ENCODE measurements at places on chromosomes 1 and 21. TPM values are rescaled to one million over a fixed set of nuclear protein-coding genes. Genes with fewer than 3 reads are reported as not detected.
A peak's percentile ranks its signal among the peaks of the same experiment; 100 is the strongest.

- DNase-seq = peak; percentile 75
Observed at GRCh38 chr1:175192111-175192629, 406 bp downstream of the KIAA0040 start.

- no peak for DNase-seq
Observed at GRCh38 chr1:41239988-41240610, 2.0 kb downstream of the SCMH1 start.

DNA sequence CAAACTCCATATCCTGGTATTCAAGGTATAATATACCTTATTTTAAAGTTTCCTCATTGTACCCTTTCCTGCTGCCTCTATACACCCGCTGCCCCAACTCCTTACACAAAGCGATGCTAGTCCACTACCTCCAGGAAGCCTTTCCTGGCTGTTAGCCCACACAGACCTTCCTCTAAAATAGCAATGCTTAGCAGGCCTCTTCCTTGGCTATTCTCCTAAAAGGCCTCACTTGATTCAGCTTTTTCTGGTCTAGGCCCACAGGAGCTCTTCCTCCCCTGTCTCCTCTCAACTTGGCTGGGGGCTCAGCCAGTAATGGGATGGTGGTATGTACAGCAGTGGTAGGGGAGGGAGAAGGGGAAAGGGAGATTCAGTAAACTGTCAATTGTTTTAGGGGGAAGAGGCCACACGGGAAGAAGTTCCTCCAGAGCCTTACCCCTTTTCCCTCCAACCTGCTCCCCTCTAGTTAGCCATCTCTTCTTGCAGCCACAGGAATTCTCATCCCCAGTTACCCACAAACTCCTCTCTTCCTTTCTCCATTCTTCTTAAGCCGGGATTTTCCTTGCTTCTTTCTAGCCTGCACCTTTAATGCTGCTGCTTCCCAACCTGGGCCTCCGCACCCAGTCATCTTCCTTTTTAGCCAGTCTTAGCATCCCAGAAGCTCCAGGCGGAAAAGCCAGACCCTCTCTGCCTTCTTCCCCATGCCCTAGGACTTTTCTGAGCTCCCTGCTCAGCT is 2.6 kb downstream of the LRRC41 start:
- no peak for DNase-seq

DNA sequence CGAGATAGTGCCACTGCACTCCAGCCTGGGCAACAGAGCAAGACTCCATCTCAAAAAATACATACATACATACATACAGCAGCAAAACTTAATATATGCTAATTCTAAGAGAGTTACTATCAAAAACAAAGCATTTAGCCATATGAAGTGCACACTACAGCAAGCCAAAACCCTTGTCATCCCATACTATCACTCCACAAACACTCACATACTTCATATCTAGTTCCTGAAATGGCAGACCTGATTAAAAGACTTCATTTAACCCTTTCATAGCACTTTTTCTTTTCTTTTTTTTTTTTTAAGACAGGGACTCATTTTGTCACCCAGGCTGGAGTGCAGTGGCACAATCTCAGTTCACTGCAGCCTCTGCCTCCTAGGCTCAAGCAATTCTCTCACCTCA is 65.6 kb downstream of the COP1 start:
- DNase-seq = no peak

DNA sequence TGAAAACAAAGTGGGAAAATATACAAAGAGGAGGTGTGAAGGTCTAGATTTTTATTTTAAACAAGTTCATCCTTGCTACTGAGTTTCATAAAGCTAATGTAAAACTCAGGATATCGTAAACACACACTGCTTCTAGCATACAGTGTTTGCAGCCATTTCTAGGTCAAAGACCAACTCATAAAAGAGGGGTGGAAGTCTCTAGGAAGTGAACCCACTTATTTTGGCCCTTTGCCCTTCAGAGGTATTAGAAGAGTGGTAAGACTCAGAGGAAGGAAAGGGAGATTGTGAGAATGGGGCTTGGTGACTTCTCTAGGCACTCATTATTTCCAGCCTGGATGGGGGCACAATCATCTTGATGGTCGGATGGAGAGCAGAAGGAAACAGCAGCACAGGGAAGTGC is 91.2 kb downstream of the TNFSF18 start:
- DNase-seq = no peak

DNA sequence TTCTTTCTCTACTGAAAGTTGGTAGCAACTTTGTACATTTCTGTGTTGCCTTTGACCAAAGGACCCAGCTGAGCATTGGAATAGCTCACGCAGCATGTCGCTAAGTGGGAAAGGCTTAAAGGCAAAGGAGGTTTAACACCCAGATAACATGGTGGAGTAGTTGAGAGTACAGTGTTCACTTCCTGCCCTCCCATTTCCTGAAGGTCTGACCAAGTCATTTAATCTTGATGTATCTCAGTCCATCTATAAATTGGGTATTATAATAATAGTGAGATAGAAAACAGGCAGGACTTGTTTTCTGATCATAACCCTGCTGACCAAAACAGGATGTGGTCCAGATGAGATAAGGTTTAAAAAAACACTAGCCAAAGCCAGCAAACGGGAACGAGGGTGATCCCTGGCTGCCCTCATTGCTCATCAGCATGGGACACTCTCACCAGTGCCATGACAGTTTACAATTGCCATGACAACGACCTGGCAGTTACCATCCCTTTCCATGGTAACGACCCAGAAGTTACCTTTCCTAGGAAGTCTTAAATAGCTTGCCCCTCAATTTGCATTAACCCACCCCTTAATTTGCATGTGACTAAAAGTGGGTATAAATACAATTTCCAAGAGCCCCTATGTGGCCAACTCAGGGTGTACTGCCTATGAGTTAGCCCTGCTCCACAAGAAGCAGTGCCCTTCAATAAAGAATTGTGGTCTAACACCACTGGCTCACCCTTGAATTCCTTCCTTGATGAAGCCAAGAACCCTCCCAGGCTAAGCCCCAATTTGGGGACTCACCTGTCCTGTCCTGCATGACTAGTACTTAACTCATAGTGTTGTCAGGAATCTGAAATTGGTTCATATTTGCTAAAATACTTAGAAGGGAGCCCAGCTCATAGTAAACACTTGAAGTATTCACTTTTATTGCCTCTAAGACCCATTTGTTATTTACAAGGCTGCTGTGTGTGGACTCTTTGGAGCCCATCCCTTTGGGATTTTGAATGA is 28.4 kb upstream of the FHAD1 start:
- no peak for DNase-seq

- DNase-seq = no peak
Observed at GRCh38 chr1:35603941-35604340, 30.8 kb downstream of the TFAP2E start.

DNA sequence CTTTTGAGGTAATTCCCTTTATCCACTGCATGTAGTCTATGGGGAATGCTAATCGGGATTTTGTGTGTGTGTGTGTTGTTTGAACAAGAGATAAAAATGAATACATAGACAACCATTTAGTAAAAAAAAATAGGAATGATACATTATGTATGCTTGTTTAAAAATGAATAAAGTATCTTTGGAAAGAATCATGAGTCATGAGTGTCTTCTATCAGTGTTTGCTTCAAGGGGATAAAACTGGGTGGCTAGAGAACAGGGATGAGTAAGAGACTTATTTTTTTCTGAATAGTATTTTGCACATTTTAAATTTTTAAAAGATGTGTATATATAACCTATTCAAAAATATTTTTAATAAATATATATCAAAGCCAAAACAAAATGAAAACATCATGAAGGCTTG is 839.4 kb upstream of the ADGRL4 start:
- DNase-seq = no peak

GRCh38 chr1:119778886-119779560 is 10.3 kb upstream of the HMGCS2 start:
- no peak for DNase-seq

DNA sequence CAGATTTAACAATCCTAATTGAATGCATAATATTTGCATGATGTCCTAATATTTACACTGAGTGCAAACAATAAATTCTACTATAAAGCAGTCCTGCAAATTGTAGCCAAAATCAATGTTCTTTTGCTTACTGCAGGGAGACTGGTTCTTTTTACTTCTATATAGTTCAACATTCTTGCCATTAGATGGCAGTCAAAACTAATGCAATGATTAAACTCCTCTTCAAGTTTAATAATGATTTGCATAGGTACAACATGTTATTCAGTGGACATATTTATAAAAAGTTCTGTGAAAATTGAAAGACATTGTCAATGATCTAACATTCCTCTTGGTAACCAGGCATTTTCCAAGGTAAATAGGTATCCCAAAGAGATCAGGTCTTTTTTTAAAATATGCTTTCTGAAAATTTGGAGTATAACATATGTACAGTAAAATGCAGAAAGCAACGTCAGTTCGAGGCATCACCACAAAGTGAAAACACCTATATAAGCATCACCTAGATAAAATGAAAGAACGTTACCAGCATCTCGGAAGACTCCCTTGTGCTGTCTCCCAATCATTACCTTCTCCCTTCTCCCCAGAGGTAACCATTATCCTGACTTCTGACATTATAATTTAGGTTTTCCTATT is 9.8 kb upstream of the FNBP1L start:
- DNase-seq = no peak

GRCh38 chr1:215704089-215704860 is 137.2 kb downstream of the KCTD3 start:
- DNase-seq = no peak

DNA sequence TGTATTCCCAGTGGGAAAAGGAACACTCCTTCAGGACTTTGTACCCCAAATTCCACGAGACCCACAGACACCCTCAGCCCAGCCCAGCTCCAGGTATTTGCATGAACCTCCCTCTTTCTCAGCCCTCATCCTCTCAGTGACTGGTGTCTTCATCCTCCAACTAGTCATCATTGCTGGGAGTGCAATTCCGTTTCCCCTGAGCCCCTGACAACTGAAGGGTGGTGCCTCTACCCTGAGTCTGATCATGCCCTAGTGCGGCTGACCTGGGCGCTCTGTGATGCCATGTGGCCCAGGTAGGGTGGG is 3.8 kb upstream of the ZNF692 start:
- DNase-seq = no peak

- no peak for DNase-seq
Observed at GRCh38 chr1:17919525-17920439, 164.6 kb downstream of the ACTL8 start.

DNA sequence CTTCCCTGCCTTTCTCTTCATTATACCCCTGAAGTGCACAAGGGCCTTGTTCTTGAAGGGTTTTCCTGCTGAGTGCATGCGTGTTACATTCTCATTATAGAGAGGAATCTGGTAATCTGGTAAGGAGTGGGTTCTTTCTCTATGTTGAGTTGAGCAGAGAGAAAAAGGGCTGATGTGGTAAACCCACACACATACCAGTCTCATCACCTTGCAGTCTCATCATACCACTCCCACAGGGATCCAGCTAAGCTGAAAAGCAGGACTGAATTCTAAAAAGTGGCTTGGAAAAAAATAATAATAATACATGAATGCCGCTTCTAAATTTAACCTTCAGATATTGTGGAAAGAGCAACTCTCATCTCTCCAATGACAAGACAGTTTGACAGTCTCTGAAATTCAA is 10.5 kb upstream of the HTR1D start:
- DNase-seq = no peak

- DNase-seq = no peak
Observed at GRCh38 chr1:22292011-22292788, 149.3 kb upstream of the WNT4 start.

GRCh38 chr1:10178597-10179405 is 31.6 kb upstream of the KIF1B start:
- DNase-seq = no peak

BLZF1 gene
- total RNA-seq = 27.2 TPM

APOBEC4 gene
- 3.0 TPM for total RNA-seq

PIK3C2B gene
- total RNA-seq = 50.5 TPM

KCNA3 gene
- total RNA-seq = 19.4 TPM

RNF186 gene
- not detected for total RNA-seq

SERINC2 gene
- total RNA-seq = 32.3 TPM

ZNF670 gene
- total RNA-seq = 3.2 TPM

OR2C3 gene
- 0.06 TPM for total RNA-seq
